ENCODE measurements at places on chromosomes 6 and 20.

DNA sequence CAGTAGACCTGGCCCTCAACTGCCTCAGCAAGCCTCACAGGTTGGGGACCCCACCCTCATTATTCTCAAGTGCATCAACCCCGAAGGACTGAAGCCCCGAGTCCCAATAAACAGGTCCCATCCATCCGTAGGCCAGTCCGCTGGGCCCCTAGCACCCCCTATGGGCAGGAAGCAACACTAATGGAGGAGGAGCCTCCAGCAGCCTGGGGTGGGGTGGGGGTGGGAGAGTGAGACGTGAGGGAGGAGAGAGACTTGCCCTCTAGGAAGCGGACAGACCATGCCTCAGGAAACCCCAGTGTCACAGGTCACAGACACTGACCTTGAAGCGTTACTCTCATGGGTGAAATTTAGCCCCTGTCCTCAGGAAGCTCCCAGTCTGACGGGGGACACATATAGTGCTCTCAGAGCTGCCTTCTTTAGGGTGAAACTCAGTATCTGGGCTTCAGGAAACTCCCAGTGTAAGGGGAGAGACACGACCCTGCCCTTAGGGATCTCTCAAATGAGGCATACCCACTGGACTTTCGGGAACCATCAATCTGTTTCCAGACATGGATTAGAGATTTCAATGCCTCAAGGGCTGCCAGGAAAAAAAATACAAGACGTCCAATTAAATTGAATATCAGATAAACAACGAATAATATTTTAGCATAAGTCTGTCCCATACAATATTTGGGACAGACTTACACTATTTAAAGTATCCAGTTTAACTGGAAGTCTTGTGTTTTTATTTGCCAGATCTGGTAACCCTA, 125.8 kb downstream of the MRPL14 start:
- no peak for DNase-seq

- DNase-seq = no peak
Observed at GRCh38 chr6:167704396-167704901, 122.3 kb upstream of the AFDN start.

DNA sequence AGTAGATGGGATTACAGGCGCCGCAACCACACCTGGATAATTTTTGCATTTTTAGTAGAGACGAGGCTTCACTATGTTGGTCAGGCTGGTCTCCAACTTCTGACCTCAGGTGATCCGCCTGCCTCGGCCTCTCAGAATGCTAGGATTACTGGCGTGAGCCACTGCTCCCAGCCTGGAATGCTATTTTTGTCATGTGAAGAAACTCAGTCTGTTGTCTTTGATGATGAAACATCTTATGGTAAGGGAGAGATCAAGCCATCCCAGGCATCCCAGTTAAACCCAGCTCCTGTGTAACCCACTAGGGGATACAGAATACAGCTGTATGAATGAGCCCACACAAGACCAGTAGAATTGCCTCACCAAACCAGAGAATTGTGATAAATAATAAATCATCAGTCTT, 83.6 kb upstream of the RBM24 start:
- DNase-seq = no peak

DNA sequence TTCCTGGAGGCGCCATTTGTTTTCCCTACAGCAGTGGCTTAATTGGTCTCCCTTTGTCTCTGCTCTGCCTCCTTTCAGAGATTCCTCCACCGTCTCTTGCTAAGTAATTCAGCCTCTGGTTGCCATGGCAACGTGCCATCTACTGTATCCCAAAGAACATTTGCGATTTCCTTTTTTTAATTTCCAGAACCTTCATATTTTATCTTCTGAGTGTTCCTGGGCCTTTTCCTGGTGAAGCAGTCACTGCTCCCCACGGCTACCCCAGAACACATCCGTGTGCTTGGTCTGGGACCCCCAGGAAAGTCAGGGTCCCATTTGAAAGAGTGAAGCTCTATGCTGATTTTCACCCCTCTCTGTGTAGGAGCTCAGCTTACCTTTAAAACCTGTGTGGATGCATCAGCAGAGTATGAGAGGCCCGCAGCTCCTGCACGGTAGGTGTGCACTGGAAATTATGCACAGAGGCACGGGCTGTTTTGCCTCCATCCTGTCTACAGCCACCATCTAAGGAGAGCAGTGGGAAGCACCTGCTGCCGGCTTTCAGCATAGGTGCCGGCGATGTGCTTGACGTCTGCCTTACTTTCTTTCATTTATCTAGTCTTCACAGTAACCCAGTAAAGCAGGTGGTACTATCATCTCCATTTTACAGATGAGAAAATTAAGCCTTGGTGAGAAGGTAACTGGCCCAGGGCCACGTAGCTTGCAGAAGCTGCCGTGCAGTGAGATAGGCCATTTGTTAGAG, 122.8 kb downstream of the SYCP2 start:
- no peak for DNase-seq

DNA sequence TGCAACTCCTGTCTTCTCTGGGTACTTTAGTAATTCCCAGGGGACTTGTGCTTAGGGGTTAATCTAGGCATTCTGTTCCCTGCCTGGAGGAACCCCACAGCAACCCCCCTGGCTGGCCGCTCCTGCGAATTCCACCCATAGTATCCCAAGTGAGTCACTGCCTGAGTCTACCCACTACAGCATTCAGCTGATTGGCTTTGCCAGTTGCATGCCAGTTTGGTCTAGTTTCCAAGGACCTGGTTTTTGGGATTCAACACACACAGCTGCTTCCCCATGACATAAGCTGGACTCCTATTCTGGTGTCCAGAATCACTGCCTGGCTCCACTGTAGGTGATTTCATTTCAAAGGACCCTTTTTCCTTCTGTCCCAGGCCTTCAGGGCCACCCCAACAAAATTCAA, 40.3 kb downstream of the PLCG1 start:
- DNase-seq = no peak

DNA sequence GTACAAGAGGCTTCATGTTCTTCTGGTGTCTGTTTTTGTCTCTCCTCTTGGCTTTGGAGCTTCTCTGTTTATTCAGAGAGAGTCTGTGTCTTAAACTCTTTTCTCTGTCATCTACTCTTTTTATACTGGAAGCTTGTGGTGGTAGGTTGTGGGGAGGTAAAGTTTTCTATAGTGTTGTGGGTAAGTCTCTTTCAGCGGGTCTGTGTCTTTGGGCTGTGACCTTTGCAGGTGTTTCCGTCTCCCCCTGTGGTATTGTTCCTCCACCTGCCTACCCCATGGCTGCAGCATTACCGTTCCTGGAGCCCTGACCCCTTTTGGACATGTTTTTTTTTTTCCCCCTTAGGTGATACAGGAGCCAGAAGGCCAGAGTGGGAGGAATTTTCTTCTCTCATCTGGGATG, 37.9 kb upstream of the FERMT1 start:
- no peak for DNase-seq

DNA sequence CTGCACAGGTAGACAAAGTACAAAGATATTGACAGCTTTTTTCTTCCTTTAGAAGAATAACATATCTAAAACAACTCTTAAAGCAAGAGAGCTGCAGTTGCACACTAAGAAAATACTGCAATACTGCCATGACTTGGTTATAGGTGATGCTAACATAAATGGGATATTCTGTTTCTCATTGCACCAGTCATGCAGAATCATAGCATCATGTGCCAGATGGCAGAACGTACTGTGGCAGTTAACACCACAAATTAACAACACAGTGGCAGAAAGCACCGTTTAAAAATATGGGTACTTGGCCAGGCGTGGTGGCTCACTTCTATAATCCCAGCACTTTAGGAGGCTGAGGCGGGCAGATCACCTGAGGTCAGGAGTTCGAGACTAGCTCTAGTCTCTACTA, 7.4 kb downstream of the ASXL1 start:
- DNase-seq = no peak

DNA sequence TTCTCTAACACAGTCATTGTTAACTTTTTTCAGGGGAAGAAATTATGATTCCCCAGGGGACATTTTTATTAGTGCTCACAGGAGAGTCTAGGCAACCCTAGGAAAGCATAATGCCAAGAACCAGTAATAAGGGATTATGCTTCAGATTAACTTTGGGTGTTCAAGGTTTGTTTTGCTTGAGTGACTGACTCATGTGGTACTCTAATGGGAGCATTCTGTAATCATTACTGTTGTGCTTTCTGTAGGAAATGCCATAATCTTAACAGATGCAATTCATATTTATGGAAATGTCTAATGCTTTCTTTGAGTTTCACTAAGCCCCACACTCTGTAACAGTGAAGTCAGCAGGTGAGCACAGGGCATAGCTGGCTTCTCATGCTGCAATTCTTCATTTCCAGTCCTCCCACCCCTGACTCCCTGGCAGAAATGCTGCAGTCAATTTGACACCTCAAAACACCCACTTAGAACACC, 263.4 kb upstream of the MAN1A1 start:
- DNase-seq = no peak

DNA sequence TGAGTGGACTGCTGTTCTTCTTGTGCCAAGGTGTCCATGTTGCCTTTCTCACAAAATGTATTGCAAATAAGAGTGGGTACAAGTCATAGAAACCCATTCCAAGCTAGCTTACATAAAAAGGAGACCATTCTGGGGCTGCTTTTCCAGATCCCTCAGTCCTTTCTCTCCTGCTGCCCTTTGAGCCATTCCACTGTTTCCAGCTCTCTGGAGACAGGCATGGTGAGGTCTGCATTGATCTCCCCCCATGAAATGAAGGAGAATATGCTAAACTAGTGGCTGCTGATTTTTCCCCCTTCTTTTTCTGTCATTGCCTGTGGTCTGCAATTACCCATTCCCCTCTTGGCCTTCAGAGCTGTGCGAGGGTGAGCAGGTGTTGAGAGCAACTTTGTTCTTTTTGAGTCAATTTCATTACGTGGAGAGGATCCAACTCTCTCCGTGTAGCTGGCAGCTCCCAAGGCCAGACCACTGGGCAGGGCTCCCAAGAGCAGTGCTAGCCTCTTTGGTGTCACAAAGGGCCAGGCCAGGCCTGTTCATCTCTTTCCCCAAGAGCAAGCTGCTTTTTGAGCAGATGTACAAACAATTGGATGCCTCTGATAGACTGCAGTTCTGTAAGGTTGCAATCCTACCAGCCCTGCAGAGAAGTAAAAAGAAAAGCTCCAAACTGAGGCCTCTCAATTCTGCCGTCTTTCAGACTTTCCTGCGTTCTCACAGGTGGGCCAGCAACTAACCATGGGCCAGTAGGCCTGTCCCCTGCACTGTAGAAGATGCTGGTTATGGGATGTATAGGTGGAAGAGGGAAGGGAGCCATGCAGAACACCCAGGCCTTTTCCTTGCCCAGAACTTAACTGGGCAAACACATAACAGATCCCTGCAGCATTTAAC, 96.1 kb upstream of the ARMC2 start:
- DNase-seq = no peak

DNA sequence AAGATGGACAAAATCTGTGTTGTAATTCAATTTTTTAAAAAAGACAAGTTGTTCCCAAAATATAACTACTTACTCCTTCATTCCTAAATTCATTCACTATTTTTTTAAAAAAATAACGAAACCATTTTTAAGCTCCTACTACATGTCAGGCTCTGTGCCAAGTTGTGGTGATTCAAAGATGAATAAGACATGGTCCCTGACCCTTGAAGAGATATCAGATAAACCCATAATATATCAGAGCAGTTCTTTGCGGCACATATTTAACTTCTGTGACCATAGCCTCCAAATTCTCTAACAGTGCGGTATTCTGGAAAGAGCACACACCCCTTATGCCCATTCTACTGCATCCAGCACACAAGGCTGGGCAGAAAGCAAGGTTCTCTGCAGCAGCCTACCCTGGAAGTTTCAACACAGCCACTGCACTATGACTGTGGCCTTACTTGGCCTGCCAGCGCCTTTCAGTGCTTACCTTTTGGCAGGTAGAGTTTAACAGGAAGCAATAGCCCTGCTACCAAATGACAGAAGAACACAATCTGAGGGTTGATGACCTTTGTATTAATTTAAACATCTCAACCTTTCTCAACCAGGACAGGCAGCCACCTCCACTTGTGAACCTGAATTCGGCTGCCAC, 406.5 kb downstream of the BTBD9 start:
- DNase-seq = no peak

GRCh38 chr6:24893342-24893850, 42.4 kb downstream of the RIPOR2 start:
- no peak for DNase-seq

- no peak for DNase-seq
Observed at GRCh38 chr6:110981202-110981600, 637 bp upstream of the RPF2 start.

GRCh38 chr6:134870677-134871498, 79.0 kb downstream of the ALDH8A1 start:
- DNase-seq = no peak

- DNase-seq = no peak
Observed at GRCh38 chr6:28841290-28841689, 82.5 kb downstream of the TRIM27 start.

DNA sequence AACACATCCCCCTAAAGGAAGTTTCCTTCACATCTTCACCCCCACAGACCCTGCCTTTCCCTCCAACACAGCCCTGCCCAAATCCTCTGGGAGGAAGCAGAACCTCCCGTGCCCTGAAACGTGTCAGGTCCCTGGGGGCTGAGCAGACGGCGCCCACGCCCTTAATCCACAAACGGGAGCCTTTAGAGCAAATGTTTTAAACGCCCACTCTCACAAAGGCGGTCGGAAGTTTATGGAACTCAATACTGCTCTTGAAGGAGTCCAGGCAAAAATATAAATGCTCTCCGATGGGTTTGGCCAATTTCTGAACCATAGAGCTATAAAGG, 237.1 kb upstream of the AFDN start:
- no peak for DNase-seq

DNA sequence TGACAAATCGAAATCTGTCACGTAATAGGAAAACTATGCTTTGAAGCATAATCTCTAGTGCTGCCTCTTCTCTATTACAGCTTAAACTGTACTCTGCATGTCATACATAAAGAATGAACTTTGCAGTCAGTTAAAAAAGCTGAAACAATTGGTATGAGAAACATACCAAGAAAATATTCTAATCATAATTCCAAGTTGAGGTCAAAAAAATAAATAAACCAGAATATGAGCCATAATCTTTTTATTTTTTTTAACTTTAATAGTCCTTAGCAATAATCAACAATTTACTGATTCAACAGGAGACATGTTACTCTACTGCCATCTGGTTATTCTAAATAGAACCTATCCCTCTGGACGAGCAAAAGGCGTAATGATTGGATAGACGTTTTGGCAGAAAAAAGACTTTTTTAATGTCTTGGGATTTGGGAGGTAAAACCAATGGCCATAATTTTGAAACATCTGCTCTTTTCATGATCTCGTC, 224.4 kb upstream of the FLRT3 start:
- DNase-seq = no peak

DNA sequence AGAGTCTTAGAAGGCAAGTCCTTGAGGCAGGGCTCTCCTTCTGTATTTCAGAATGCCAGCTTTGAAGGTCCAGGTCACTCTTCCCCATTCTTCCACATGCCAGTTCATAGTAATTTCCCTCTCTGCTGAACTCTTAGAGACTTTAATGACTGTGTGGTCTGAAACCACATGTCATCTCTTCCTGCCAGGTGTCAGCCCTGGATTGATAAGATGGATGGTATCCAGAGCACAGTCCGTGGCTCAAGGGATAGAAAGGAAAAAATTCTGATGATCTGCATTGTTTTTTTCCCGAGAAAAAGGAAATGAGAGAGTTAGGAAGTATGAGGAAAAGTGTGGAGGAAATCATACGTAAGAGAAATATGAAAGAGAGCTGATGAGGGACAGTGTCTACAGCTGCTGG, 250.9 kb downstream of the TPBG start:
- DNase-seq = no peak
